ENCODE measurements at places on chromosomes 1 and 21.

- DNase-seq: no peak
Measured at GRCh38 chr1:9453375-9453774, 85.9 kb upstream of the SLC25A33 start.

DNA sequence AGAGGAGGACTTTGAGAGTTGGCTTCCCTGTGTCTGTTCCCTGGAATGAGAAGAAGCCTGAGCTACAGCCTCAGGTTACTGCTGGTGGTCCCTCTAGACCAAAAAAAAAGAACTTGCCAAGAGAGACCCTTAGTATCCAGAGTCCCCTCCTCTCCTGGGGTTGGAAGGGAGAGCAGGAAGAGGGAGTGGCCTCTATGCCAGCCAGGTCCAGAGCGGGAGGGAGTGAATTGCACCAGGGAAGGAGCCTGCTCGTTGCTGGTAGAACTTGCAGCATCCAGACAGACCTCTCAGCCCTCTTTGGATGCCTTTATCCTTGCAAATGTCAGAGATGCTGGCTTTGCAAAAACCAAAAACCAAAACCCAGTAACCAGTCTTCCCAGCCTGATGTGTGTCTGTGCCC lies 491.3 kb upstream of the VAMP3 start:
- DNase-seq: no peak

DNA sequence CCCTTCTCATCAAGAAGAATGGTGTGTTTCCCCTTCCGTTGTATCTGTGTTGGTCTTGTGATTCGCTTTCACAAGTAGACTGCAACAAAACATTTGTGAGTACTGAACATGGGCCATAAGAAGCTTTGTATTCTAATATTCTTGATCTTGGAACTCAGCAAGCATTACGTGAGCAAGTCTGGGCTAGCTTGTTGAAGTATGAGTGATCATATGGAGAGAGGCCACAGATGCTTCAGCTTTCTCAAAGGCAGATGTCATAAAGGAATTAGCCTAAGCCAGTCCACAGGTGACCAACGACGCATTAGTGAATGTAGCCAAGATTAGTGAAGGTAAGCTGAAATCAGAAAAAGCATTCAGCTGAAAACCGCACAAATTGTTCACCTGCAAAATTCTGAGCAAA lies 609.6 kb upstream of the NEGR1 start:
- DNase-seq: no peak

DNA sequence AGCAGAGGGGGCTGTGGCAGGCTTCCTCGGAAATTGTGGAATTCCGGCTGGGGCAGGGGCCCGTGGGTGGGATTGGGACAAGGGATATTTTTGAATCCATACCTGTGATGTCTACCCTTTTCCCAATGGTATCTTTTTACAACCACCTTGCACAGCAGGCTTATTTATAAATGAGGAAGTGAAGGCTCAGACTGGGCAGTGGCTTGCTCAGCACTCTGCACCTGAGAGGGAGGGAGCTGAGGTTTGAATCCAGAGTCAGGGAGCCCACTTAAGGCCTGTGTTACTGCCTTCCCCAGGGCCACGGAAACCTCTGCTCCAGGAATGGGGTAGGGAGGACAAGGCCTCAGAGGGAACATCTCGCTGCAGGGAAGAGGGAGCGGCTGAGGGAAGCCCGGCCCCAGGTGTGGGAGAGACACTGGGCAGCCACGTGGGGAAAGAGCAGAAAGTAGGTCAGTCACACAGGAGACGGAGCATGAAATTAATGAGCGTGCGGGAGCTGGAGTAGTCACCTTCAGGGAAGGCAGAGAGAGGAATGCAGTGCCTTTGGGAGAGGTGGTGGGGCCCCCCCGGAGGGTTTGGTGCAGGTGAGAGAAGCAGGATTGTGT lies 35.4 kb upstream of the SCMH1 start:
- DNase-seq: no peak

DNA sequence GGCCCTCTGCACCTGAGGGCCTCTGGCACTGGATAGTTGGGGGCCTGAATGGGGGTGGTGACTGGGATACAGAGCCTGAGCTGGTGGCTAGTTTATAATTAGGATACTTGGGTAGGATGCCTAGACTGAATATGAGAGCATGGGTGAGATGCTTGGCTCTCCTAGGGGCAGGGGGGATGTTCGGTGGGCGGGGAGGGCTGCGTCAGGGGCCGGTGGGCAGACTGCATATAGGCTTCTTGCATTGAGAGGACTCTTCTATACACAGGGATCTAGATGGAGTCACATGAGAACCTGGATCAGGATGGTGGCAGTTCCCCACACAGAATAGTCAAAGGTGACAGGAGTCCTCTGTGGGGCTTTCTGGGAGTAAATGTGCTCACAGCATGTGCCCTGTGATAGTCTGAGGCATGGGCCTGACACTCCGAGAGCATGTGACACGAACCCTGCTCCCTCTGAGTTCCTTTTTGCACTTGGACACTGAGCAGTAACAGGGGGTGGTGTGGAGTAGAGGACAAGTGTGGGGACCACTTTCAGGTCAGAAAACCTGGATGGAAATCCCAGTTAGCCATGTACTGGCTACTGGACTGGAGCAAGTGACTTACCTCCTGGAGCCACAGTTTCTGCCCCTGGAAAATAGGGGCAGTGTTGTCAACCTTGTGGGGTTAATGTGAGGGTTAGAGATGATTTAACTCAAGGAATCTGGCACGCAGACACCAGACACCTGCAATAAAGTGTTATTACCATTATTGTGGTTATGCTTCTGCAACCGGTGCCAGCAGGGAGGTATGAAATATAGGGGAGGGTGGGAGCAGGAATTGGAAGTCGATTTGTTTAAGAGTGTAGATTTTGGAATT lies 2.2 kb downstream of the MAP7D1 start:
- no peak for DNase-seq

DNA sequence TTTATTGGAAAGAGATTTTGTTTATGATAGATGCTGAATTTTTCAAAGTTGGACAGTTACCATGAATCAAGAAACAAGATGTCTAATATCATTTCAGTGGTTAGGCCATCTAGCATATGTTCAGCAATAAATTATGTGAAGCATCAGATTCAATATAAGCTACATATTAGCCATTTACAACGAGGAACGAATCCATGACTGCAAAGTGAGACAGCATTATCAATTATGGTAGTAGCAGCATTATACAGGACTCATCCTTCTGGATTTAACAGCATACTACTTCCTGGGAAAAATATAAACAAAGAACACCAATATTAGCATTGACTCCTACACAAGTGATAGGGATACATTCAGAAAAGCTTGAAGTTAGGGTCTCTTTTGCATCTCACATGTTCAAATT lies 59.1 kb downstream of the LRRC53 start:
- no peak for DNase-seq

DNA sequence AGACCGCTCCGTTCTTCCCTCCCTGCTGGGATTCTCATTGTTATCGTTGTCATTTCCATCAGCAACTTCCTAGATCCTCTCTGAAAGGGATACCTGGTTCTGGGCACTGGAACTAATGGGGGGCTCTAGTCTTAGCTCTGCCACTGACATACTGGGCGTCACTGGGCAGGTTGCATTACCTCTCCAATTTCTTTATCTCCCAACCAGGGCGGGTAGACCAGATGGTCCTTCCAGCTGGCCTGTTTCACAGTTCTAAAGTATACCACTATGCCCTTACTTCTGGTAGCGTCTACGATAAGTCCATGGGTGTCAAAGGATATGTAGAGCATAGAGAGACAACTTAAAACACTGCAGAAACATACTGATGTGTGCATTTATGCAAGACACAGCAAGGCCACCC lies 1.4 kb downstream of the GPR37L1 start:
- no peak for DNase-seq

DNA sequence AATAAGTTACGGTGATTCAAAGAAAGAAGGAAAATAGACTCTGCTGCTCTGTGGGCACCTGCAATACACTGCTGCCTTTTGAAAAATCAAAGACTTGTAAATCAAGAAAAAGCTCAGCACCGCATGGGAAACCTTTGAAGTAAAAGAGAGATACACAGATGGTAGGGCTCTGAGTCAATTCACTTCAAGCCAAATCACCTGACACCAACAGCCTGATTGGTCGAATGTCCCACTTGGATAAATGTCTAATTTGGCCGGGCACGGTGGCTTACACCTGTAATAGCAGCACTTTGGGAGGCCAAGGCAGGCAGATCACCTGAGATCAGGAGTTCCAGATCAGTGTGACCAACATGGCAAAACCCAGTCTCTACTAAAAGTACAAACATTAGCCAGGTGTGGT lies 19.2 kb upstream of the RCAN3 start:
- DNase-seq: no peak

GRCh38 chr1:84620720-84621313 lies 46.6 kb upstream of the CTBS start:
- DNase-seq: peak; percentile 82

Measured in activated CD4-positive, alpha-beta T cell treated with anti-CD3 and anti-CD28 coated beads, Interleukin-2, Interleukin-4, amounts not matched to agents 100 ng/mL and 50 ng/mL, durations not matched to agents 16 hours and 8 hours (primary cell).